ENCODE measurements at places on chromosomes 4 and X. TPM values are rescaled to one million over a fixed set of nuclear protein-coding genes. Genes with fewer than 3 reads are reported as not detected.
A peak's percentile ranks its signal among the peaks of the same experiment; 100 is the strongest.

GRCh38 chr4:7763106-7763505 is 176.6 kb downstream of the AFAP1 start:
- no peak for DNase-seq

DNA sequence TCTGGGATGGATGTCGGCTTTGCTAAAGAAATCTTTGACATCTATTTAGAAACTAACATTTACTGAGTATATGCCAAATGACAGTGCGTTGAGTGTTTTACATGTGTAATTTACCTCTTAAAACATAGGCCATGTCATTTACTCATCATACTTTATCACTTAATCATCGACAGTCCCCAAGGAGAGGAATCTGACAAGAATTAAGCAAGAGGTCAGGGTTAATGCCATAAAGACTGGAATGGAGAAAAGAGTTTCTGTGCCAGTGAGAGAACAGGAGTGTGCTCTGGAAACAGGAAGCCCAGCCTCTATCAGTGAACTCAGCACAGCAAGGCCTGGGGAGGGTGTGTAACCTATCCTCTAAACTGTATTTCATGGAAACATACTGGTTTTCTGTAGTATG is 28.0 kb upstream of the AMOT start:
- DNase-seq = no peak

DNA sequence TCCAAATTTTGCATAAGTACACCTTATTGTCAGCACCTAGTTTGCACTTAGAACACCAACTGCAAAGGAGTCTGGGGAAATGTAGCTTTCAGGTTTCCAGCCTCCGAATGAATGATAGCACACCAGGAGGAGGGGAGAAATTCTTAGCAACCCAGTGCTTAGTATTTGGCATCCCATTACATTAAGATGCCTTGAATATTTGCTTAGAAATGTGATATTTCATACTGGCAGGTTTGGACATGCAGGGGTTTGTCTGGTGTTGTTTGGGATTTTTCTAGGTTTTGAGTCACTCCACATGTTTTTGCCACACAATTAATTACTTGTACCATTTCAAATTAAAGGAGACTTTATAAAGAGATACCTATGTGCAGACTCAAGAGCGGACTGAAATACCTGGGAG is 60.3 kb upstream of the CAMK2D start:
- no peak for DNase-seq

- peak; percentile 2 for DNase-seq
Observed at GRCh38 chr4:154277172-154277571, 214.4 kb downstream of the DCHS2 start.

GRCh38 chr4:138039010-138039409 is 203.1 kb downstream of the SLC7A11 start:
- no peak for DNase-seq

GRCh38 chrX:42946544-42947194 is 168.7 kb upstream of the PPP1R2C start:
- no peak for DNase-seq

GRCh38 chr4:22802876-22803275 is 110.1 kb downstream of the GBA3 start:
- no peak for DNase-seq

GRCh38 chrX:57453901-57454300 is 137.9 kb upstream of the ZXDB start:
- DNase-seq = no peak

DNA sequence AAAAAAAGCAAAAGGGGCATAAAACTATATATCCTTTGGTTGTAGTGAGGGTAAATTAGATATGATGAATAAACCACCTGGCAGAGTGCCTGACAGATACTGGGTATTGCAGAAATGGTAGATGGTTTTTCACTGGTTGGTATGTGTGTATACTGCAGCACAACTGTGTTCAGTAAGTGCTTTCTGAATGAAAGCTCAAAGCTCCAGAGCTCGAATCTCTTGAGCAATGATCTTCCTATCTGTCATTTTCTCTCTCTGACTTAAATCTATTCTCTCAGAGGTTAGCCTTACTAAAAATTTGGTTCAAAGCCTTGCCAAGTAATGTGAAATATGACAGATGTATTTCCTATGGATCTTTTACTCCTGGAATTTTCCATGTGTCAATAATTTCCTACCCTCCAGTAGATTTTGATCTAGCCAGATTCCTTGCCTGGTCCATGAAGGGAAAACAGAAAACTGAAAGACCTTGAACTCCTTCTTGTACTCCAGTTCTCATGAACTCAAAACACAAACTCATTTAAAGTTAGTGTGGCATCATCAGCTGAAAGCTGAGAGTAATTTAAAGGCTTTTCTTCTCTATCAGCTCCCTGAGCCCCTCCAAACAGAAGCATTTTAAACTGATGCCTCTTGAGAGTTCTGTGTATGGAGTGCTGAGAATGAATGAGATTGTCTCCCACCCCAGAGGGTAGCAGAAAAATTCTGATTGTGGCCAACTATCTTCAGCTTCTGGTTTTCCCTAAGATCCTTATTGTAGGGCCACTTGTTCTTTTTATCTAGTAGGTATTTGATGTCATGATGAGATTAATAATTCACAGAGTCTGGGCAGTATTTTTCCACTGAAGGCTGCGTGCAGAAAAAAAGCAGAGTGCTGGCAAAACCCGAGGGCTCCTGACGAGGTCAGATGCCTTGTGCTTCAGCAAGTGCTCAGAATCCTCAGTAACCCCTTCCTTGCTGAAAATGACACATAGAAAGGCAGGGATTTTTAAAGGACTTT is 363.4 kb upstream of the BOD1L1 start:
- no peak for DNase-seq

DNA sequence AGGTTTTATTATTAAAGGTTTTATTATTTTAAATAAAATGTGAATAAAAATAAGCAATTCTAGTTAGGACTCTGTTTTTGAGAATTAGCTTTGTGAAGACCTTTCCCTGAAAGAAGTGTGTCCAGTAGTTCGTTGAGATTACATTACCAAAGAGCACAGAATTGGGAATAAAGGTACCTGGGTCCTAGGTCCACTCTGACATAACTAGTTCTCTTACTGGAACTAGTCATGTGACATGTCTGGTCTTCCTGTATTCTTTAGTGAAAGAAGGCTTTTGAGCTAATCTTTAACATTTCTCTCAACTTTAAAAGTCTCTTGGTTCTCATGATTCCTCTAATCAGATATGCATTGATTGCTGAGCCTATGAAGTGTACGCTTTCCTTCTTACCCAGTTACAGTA is 292.0 kb upstream of the SMIM31 start:
- DNase-seq = no peak

DNA sequence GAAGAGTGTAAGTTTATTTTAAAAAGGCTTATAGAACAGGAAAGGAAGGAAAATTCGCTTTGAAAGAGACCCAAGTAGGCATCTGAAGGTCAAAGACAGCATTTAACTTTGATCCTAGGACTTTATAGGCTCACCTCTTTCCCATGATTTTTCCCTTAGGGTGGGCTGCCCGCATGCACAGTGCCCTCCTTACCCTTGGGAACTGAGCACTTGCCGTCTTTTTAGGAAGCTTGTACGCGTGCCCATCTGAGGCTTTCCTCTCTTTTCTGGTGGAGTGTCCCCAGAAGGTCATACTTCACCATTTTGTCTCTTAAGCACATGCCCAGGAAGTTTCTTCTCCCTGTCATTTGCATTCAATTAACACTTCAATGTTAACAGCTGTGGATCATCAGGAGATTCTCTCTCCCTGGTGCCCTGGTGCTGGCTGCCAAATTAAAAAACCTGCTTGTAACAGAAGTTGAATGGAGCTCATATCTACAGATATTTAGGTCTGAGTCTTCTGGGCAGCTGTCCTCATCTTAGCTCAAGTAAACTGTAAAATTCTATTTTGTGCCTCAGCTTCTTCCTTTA is 38.4 kb upstream of the IL9R start:
- no peak for DNase-seq

GRCh38 chr4:20995610-20996009 is 295.4 kb downstream of the PACRGL start:
- no peak for DNase-seq

- DNase-seq = no peak
Observed at GRCh38 chr4:1956631-1957030, 52.1 kb downstream of the NELFA start.

DNA sequence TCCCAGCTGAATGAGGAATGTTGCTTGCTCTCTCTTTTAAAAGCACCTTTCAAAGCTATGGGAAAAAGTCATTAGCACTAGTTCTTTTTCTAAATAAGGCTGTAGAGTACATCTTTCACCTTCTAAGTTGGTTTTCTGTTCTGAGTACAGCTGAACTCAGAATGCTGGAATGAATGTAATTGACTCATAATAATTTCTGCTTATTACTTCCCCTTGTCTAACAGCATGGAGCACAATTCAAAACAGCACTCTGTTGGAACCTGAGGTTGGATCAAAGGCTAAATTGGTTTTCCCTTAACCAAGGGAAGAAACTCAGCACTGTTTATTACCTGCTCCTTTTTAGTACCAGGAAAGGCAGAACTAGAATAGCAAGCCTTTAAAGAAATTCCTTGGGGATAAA is 33.5 kb upstream of the CYP2U1 start:
- DNase-seq = no peak

GRCh38 chr4:38902695-38903094 is 35.1 kb downstream of the FAM114A1 start:
- no peak for DNase-seq

DNA sequence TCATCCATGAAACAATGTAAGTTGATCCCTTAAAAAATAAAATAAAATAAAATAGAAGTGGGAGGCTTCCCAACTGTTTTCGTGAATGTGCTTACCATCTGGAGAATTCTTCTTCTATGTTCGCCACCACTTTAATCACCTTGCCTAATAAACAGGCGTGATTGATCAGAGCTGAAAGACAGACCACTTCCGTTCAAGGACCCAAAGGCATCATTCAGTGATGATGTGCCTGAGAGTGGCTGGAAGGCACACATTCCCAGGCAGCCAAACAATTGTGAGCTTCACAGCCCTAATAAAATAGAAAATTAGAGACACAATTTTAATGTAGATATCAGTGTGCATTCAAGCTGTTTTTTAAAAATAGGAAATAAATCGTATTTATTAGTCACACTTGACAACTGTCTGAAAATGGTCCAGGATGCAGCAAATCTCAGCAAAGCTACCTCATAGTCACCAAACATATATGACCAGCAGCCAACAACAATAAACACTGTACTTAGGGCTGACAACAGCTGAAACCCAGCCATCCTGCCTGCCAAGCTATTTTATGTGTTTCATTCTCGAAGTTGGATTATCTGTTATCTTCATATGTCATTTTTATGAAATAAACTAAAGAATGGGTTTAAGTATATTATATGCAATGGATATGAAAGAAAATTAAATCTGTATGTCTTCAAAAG is 163.2 kb upstream of the FAM9B start:
- no peak for DNase-seq

- no peak for DNase-seq
Observed at GRCh38 chr4:159429693-159430035, 326.8 kb downstream of the RAPGEF2 start.

DNA sequence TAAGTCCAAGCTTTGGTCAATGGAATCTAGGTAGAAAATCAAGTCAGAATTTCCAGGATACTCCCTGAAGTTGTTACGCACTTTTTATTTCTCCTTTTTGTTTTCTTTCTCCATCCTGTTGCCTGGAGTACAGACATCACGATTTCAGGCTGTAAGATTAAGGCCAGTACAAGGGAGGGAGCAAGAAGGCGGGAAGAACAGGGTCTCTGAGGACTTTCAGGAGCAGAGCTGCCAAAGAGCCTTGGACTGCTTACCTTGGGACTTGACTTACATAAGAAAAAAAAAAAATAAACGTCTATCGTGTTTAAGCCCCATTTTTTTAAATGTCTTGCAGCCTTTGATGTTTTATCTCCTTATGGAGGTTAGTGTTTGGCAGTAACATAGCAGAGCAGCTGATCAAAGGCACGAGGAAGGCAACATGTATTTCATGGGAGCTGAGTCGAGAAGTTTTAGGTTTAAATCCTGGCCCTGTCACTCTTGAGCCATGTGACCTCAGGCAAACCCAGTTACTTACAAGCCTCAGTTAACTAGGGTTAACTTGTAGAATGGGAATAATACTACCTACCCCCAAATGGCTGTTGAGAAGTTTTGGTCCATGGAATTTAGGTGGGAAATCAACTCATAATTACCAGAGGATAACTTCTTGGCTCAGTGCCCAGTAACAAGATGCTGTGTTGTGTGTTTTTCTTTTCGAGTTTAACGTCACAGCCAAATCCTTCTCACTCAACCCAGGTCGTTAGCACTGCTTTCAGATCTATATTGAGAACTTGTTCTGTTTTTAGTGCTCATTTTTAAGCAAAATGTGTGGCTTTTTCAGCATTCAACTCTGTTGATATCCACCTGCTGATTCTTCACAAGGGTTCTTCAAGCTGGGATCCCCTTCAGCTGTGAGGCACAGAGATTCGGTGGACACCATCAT is 106.8 kb downstream of the CLNK start:
- DNase-seq = no peak

GRCh38 chr4:157270108-157270507 is 49.6 kb downstream of the GRIA2 start:
- no peak for DNase-seq

DNA sequence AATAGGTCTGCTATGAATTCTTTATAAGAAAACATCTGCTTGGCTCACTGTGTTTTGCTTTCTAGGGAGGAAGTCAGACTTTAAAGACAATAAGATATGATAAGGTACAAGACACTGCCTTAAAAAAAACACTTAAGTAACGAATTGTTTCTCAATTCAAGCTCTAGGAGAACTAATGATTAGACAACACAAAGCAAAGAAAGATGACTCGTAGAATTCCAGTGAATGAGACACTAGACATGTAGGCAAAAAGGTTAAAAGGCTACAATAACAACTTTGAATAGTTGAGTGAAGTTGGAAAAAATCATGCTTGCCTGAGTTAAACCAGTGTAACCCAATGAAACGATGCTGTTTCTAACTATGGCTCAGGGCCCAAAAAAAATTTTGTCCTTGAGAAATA is 344.4 kb upstream of the ACTRT1 start:
- DNase-seq = no peak

DNA sequence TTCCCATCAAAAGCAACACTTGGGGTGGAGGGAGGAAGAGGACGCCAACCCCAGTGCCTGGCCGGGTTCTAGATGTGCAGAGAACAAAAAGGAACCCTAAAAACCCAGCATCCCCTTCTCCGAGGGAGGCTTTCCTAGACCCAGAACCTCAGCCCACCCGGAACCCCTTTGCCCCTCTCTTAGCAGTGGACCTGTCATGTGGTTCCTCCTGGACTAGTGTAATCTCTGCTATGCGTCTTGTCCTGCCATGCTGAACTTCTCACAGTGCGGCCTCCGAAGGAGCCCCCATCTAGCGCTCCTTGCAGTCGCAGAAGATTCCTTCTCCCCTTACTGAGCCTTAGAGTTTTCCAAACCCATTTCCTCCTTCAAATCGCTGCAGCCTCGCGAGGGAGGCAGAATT is 1.1 kb upstream of the PRRG3 start:
- DNase-seq = no peak

- no peak for DNase-seq
Observed at GRCh38 chrX:78283511-78283910, 43.9 kb downstream of the CYSLTR1 start.

- DNase-seq = no peak
Observed at GRCh38 chr4:149245333-149245732, 570.3 kb downstream of the IQCM start.

- DNase-seq = no peak
Observed at GRCh38 chrX:129000018-129000417, 523.3 kb downstream of the SMARCA1 start.

SLIT2 gene
- total RNA-seq = 0.39 TPM

PPEF1 gene
- 0.80 TPM for total RNA-seq

DKK2 gene
- total RNA-seq = 2.7 TPM

ABRAXAS1 gene
- 6.5 TPM for total RNA-seq

SPANXC gene
- total RNA-seq = 15.4 TPM

GASK1B gene
- 0.23 TPM for total RNA-seq

TAF7L gene
- total RNA-seq = 0.17 TPM

GABRA4 gene
- not detected for total RNA-seq

TMEM175 gene
- total RNA-seq = 20.1 TPM

PASD1 gene
- 0.17 TPM for total RNA-seq

NALF2 gene
- total RNA-seq = 0.51 TPM

EMCN gene
- not detected for total RNA-seq

Data from Daoy (cell line).